ENCODE measurements at places on chromosomes 6 and 20.
A peak's percentile ranks its signal among the peaks of the same experiment; 100 is the strongest.

GRCh38 chr20:51354769-51355319, 187.7 kb downstream of the NFATC2 start:
- H3K27me3 ChIP-seq: no peaks in the 10 kb centered on the region
- peak; percentile 76 for DNase-seq

DNA sequence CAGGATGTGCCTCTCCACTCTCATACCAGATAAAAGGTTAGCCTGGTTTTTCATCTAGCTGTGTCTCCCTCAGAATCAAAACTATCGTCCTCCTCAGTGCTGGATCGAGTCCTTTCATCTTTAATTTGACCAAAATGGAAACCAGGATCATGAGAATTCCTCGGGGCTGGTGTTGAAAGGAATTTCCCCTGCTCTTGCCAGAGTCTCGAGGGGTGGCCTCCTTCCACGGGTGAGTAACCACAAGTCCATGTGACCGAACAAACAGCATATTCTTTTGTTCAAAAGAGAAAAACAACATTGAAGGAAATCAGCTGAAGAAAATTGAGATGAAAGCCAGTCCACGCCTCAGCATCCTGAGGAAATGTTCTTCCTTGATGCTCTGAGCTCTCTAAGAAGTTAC, 165.9 kb upstream of the CDYL start:
- no peak overlapping the region for H3K4me3 ChIP-seq
- H3K27ac ChIP-seq: peak overlapping the region; percentile 74
- H3K27me3 ChIP-seq: no peaks in the 10 kb centered on the region
- DNase-seq: peak; percentile 88

GRCh38 chr6:106903299-106903698, 71.2 kb downstream of the CD24 start:
- H3K4me1 ChIP-seq: peaks cover 8% of the 10 kb centered on the region
- H3K36me3 ChIP-seq: no peaks in the 10 kb centered on the region
- no peaks in the 10 kb centered on the region for H3K27me3 ChIP-seq
- H3K27ac ChIP-seq: no peak overlapping the region

DNA sequence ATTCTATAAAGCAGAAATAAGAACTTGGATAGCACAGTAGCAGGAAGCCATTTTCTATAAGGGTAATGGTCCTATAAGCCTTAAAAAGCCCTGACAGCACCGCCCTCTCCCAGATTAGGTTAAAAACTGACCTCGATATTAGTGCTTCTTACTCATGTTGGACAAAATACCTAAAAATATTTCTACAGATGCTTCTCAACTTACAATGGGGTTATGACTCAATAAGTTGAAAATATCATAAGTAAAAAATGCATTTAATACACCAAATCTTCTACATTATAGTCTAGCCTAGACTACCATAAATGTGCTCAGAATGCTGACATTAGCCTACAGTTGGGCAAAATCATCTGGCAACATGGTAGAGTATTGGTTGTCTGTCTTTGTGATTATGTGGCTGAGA, 70.3 kb downstream of the SESN1 start:
- H3K4me1 ChIP-seq: no peaks in the 10 kb centered on the region
- no peaks in the 10 kb centered on the region for H3K36me3 ChIP-seq
- no peak for DNase-seq
- no peaks in the 10 kb centered on the region for H3K27me3 ChIP-seq
- H3K4me3 ChIP-seq: no peak overlapping the region

DNA sequence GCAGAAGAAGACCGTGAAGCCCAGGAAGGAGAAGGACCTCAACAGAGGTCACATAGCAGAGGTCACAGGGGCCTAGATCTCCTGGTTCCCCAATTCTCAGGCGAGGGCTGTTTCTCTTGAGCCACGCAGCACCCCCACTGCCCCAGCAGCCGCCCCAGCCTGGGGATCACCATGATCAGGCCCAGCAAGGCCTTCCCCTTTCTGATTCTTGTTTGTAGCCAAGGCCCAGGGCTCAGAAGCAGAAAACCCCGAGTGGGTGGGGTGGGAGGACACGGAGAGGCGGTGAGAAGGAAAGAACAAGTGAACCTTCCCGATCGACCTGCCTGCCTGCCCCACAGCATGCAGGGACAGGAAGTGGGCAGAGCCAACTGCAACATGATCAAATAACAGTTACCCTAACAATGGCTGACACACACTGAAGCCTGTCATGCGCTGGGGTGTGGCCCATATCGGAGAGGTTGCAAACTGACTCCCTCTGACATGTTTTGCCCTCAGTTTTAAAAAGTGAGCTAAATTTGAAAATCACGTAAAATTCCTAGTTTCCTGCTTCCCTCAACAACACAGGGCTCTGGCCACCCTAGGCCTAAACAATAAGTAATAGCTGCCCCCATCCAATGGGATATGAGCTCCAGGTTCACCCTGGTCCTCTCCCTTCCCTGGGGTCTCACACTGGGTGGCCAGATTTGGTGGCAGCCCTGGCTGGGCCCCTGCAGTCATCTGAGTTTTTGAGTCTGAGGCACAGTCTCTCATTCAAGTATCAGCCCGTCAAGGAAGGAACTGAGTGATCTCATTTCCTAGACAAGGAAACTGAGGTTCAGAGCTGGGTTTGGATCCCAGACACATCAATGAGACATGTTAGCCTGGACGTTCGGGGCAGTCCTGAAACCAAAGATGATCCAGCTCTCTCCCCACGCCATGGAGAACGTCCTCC, 6.5 kb downstream of the PEDS1 start:
- H3K4me1 ChIP-seq: peaks cover 55% of the 10 kb centered on the region
- peak overlapping the region; percentile 96 for H3K27ac ChIP-seq
- DNase-seq: peak; percentile 81
- H3K4me3 ChIP-seq: no peak overlapping the region

- DNase-seq: peak; percentile 90
- H3K4me1 ChIP-seq: peaks cover 32% of the 10 kb centered on the region
- peak within 1 kb of the TSS; percentile 48 for H3K27ac ChIP-seq
- H3K36me3 ChIP-seq: peaks cover 7% of the 10 kb centered on the region
- no peaks in the 10 kb centered on the region for H3K27me3 ChIP-seq
These were observed at the start of gene DNMT3B for GRCh38 chr20:32761831-32762753. DNMT3B (plus strand) TSS chr20:32762385; CDS start chr20:32780324, 17,939 bp downstream.

DNA sequence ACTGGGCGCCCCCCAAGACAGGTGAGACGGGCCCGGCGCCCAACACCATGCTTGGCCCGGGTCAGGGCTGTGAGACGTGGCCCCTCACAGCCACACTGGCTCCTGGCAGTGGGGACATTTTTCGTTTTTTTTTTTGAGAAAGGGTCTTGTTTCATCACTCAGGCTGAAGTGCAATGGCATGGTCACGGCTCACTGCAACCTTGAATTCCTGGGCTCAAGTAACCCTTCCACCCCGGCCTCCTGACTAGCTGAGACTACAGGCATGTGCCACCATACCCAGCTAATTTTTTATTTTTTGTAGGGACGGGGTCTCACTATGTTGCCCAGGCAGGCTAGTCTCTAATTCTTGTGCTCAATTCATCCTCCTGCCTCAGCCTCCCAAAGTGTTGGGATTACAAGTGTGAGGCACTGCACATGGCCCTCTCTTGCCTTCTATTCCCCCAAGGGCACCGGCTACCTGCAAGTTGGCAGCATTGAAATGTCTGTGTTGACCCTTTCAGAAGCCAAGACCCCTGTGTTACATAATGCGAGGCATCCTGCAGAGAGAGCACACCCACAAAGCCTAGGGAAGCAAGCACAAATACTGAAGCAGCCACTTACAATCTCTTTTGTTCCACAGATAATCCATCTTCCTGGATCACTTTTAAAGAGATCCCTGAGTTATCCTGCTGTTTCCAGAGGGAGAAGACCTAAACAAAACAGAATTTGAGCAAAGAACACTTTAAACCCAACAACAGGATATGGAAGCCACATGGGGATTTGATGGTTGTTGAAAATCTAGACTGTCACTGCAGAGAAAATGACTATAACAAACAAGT, 57.5 kb upstream of the SLC4A11 start:
- H3K36me3 ChIP-seq: peaks cover 54% of the 10 kb centered on the region
- H3K4me3 ChIP-seq: no peak overlapping the region
- no peak overlapping the region for H3K27ac ChIP-seq
- no peaks in the 10 kb centered on the region for H3K27me3 ChIP-seq
- H3K4me1 ChIP-seq: no peaks in the 10 kb centered on the region
- no peak for DNase-seq

DNA sequence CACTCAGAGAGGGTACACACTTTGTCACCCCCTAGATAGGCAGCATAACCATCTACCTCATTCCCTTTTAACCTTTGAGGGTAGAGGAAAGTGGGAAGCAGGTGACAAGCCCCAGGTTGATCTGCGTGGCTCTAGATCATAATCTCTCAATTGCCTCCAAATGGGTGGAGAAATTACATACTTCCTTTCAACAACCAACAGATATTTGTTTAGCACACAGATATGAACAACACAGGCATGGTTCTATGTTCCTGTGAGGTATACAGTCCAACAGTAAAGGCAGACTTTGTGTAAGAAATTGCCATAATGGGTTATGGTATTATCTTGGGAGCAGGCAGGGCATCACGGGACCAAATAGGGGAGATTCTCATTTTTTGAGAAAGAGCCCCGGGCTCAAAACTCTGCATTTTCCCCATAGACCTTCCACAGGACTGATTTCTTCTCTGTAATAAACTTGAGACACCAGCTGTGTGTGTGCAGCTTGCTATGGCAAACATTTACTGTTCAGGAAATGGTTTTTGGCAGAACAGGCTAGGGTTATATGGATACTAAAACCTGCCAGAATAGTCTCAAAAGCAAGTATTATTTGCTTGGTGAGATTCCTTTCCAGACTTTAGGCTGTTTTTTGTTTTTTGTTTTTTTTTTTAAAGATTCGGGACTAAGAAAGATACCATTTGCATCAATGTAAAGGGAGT, 126.2 kb downstream of the CD164 start:
- H3K27ac ChIP-seq: no peak overlapping the region
- peaks cover 8% of the 10 kb centered on the region for H3K4me1 ChIP-seq
- no peak for DNase-seq
- no peaks in the 10 kb centered on the region for H3K27me3 ChIP-seq
- no peaks in the 10 kb centered on the region for H3K36me3 ChIP-seq

- no peak for DNase-seq
- no peaks in the 10 kb centered on the region for H3K36me3 ChIP-seq
- H3K4me1 ChIP-seq: 0 out of 2 replicates have a peak, but pooled peaks cover 4% of the 10 kb centered on the region
- no peak overlapping the region for H3K4me3 ChIP-seq
- no peak overlapping the region for H3K27ac ChIP-seq
These were observed 365.8 kb upstream of the HSF2 start for GRCh38 chr6:122033564-122034181.

- no peaks in the 10 kb centered on the region for H3K36me3 ChIP-seq
- H3K27me3 ChIP-seq: no peaks in the 10 kb centered on the region
- peak; percentile 76 for DNase-seq
- H3K27ac ChIP-seq: no peak overlapping the region
- no peak overlapping the region for H3K4me3 ChIP-seq
These were observed 5.8 kb upstream of the KIAA0408 start for GRCh38 chr6:127464881-127465459.

DNA sequence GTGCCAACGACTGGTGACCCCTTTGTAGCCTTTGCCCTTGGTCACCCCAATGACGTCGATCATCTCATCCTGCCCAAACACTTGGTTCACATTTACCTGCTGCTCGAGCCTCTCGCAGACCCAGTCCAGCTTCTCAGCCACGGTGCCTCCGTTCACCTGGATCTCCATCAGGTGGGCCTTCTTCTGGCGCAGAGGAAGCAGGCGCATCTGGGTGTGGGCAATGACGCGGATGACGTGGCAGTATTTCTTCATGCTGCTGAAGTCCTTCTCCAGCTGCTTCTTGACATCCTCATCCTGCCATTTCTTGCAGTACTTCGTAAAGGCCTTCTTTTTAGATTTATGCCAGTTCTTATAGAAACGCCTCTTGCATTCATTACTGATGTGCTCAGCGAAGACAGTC, 46.9 kb upstream of the SEC63 start:
- no peak overlapping the region for H3K4me3 ChIP-seq
- H3K27me3 ChIP-seq: no peaks in the 10 kb centered on the region
- H3K27ac ChIP-seq: no peak overlapping the region

- H3K4me3 ChIP-seq: no peak overlapping the region
- H3K27ac ChIP-seq: no peak overlapping the region
- H3K4me1 ChIP-seq: no peaks in the 10 kb centered on the region
These were observed 160.0 kb upstream of the RALGAPA2 start for GRCh38 chr20:20872428-20872827.

GRCh38 chr6:44021589-44022295, 105.5 kb downstream of the MRPL14 start:
- no peaks in the 10 kb centered on the region for H3K27me3 ChIP-seq
- no peak overlapping the region for H3K27ac ChIP-seq
- no peak for DNase-seq
- peaks cover 10% of the 10 kb centered on the region for H3K4me1 ChIP-seq
- no peak overlapping the region for H3K4me3 ChIP-seq

DNA sequence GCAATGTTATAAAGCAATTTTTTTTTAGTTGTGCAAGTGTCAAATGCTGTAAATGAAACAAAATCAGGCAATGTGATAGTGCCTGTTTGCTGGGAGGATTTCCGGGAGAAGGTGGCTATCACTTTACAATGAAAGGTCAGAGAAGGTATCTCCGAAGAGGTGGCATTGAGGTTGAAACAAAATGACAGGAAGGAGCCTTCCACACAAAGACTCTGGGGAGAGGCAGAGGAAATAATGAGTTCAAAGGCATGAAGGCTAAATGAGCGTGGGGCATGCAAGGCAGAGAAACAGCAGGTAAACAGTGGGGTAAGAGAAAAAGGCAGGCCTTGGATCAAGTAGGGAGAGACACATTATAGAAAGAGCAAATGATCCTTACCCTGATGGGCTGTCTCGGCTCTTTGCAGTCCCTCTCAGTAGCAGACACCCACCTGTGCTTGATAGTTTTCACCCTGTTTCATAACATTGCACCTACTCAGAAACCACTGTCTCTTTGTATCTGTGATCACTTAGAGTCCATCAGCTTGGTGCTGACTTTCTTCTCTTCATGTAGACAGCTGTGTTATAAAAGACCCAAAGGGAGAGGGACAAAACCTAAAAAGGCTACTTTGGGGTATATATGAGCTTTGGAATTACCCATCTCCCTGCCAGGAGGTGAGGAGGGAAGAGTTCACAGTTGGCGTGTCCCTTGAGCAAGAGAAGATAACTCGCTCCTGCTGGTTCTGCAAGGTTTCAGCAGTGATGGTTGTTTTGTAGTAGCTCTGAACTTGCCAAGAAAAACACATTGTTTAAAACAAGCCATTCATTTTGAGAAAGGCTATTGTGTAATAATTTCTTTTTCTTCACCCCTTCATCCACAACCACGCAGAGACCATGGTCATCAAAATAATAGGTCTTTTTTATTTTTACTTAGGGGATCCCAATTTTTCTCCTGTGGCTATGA, 22.3 kb downstream of the NRN1 start:
- peaks cover 18% of the 10 kb centered on the region for H3K4me1 ChIP-seq
- no peak for DNase-seq
- no peaks in the 10 kb centered on the region for H3K36me3 ChIP-seq
- no peak overlapping the region for H3K4me3 ChIP-seq
- H3K27me3 ChIP-seq: no peaks in the 10 kb centered on the region

- no peaks in the 10 kb centered on the region for H3K36me3 ChIP-seq
- DNase-seq: peak; percentile 50
- no peaks in the 10 kb centered on the region for H3K27me3 ChIP-seq
- H3K4me1 ChIP-seq: peaks cover 9% of the 10 kb centered on the region
- H3K4me3 ChIP-seq: no peak overlapping the region
These were observed 138.3 kb upstream of the CDYL start for GRCh38 chr6:4637691-4638433.
